ENCODE measurements at places on chromosomes 7 and 10.

DNA sequence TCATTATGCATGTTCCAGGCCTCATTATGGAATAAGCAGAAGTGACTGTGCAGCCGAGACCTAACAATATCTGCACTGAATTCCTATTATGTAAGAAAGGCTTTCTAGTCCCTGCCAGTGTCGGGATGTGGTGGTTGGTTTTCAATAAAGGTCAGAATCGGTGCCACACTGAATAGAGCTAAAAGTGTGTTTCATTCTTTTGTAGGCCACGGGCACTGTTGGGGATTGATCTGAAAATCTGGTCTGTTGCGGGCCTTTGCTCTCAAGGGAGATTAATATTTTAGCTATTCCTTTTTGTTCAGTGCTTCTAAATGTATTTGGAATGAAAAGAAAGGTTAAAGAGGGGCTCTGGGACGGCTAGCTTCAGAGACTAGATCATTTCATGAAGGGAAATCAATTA lies 559.4 kb upstream of the GALNT17 start:
- no peak for DNase-seq
- H3K27me3 ChIP-seq, result no peaks in the 10 kb centered on the region
- H3K36me3 ChIP-seq, result no peaks in the 10 kb centered on the region
- no peak overlapping the region for H3K4me3 ChIP-seq

- H3K27me3 ChIP-seq, result no peaks in the 10 kb centered on the region
- no peak for DNase-seq
- H3K4me3 ChIP-seq, result no peak overlapping the region
- no peak overlapping the region for H3K27ac ChIP-seq
- H3K36me3 ChIP-seq, result no peaks in the 10 kb centered on the region
These were observed 283.0 kb downstream of the ADK start for GRCh38 chr10:74433993-74434392.

- peaks cover 5% of the 10 kb centered on the region for H3K4me1 ChIP-seq
- H3K27ac ChIP-seq, result no peak overlapping the region
- DNase-seq, result no peak
- H3K27me3 ChIP-seq, result no peaks in the 10 kb centered on the region
These were observed 7.4 kb upstream of the FAS start for GRCh38 chr10:88983206-88983605.

DNA sequence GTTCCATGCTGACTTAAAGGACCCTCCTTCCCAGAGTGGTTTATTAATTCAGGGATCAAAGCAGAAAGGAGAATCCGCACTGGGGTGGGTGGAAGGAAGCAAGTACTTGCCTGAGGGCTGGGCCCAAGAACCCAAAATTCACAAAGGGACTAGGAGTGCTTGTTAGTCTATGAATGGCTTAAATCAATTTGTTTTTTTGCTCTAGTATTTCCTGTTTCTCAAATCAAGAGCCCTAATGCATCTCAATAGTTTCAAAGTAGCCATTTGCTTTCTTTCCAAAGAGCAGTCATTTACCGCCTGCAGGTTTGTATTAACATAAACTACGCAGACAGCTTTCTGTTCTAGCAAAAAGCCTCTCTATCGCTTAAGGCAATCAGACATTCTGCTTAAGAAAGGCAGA lies 44.2 kb upstream of the SLC35G1 start:
- H3K36me3 ChIP-seq, result no peaks in the 10 kb centered on the region
- no peaks in the 10 kb centered on the region for H3K27me3 ChIP-seq
- no peaks in the 10 kb centered on the region for H3K4me1 ChIP-seq
- no peak overlapping the region for H3K27ac ChIP-seq
- H3K4me3 ChIP-seq, result no peak overlapping the region

GRCh38 chr10:59234194-59234593 lies 57.8 kb downstream of the PHYHIPL start:
- H3K27me3 ChIP-seq, result no peaks in the 10 kb centered on the region
- H3K27ac ChIP-seq, result no peak overlapping the region
- H3K36me3 ChIP-seq, result no peaks in the 10 kb centered on the region
- no peak for DNase-seq
- no peaks in the 10 kb centered on the region for H3K4me1 ChIP-seq

DNA sequence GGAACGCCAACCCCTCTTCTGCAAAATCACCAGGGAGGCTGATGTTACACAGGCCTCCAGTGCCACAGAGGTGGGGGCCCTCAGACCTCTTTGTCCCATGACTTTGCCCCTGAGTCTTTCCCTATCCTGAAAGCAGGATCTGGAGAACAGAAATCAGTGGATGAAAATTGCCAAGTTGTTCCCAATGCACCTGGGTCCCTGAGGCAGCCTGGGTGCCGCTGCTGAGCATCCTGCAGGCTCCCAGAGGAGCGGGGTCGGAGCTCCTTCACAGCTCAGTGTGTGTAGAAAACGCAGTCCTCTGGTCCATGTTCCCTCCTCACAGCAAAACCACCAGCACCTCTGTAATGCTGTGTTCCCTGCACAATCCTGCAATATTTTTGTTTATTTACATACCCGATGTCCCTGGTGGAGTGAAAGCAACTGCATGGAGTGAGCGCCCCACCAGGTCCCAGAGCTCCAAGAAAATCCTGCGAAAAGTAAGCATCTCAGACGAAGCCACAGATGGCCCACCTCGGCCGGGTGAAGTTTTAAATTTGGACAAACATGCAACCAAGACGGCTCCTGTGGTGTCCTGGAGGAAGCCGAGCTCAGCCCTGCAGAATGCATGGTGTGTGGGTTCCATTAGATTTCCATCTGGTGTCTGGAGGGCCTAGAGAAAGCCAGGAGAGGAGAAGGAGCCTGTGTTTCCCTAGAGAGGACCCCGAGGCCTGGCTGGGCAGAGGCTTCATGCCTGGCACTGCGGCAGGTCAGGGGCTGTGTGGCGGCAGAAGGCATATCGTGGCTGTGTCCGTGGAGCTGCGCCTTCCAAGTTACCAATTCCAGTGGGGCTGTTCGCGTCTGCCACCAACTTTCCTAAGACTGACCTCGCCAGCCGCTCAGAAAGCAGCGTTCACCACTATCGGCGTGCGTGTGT lies 235.2 kb downstream of the WDR37 start:
- H3K36me3 ChIP-seq, result no peaks in the 10 kb centered on the region
- no peak for DNase-seq
- no peak overlapping the region for H3K27ac ChIP-seq
- peaks cover 7% of the 10 kb centered on the region for H3K4me1 ChIP-seq
- no peaks in the 10 kb centered on the region for H3K27me3 ChIP-seq

GRCh38 chr7:135914346-135914745 lies 62.8 kb downstream of the MTPN start:
- no peaks in the 10 kb centered on the region for H3K27me3 ChIP-seq
- no peak overlapping the region for H3K4me3 ChIP-seq
- H3K36me3 ChIP-seq, result no peaks in the 10 kb centered on the region
- peak overlapping the region; percentile 39 for H3K27ac ChIP-seq
- no peaks in the 10 kb centered on the region for H3K4me1 ChIP-seq
- DNase-seq, result no peak

GRCh38 chr7:55431898-55432297 lies 66.8 kb downstream of the LANCL2 start:
- DNase-seq, result no peak
- H3K4me3 ChIP-seq, result no peak overlapping the region
- peaks cover 14% of the 10 kb centered on the region for H3K4me1 ChIP-seq

DNA sequence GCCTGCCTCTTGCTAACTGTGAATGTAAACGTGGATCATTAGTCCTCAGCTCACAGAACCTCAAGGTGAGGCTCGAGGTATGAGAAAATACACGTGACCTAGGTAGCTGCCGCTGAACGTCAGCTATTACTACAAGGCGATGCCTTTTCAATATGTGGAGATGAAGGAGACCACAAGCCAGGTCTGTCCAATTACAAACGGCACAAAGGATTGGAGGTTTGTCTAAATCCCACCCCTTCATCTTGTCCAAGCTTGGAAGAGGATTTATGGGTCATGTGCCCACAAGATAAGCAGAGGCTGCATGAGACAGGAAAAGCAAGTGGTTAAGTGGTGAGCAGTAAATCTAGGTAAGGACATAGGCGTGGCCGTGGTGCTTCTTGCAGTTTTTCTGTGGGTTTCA lies 3.4 kb downstream of the H2BK1 start:
- no peak for DNase-seq
- H3K4me1 ChIP-seq, result peaks cover 10% of the 10 kb centered on the region
- H3K4me3 ChIP-seq, result no peak overlapping the region
- H3K27ac ChIP-seq, result no peak overlapping the region
- no peaks in the 10 kb centered on the region for H3K36me3 ChIP-seq
- H3K27me3 ChIP-seq, result peaks cover 7% of the 10 kb centered on the region

DNA sequence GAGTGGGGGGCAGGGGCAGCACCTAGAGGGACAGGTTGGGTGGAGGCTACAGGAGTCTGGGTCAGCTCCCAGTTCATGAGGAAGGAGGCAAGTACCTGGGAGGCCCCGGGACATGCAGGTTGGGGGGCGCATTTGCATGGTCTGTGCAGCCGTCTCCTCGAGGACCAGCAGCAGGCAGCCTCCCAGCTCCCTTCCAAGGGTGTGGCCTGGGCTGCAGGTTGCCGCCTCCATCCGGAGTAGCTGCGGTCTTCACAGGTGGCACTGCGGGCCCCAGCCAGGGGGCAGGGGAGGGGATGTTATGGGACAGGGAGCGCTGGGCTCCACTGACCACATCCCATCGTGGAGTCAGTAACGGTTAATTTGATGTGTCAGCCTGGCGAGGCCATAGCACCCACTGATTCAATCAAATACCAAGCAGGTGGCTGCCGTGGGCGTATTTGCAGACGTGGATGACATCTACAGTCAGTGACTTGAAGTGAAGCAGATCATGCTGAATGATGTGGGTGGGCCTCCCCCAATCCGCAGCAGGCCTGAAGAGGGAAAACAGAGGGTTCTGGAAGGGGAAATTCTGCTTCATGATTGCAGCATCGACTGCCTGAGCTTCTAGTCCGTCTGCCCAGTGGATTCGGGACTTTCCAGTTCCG lies 81.6 kb downstream of the PRKAG2 start:
- no peak overlapping the region for H3K27ac ChIP-seq
- no peak for DNase-seq
- H3K36me3 ChIP-seq, result no peaks in the 10 kb centered on the region

GRCh38 chr10:15814565-15814964 lies 45.7 kb downstream of the MINDY3 start:
- H3K4me1 ChIP-seq, result peaks cover 12% of the 10 kb centered on the region
- DNase-seq, result no peak

GRCh38 chr7:111390000-111390399 lies 172.3 kb downstream of the IMMP2L start:
- DNase-seq, result no peak
- H3K27ac ChIP-seq, result no peak overlapping the region
- no peaks in the 10 kb centered on the region for H3K27me3 ChIP-seq
- no peak overlapping the region for H3K4me3 ChIP-seq
- peaks cover 4% of the 10 kb centered on the region for H3K4me1 ChIP-seq
- no peaks in the 10 kb centered on the region for H3K36me3 ChIP-seq

DNA sequence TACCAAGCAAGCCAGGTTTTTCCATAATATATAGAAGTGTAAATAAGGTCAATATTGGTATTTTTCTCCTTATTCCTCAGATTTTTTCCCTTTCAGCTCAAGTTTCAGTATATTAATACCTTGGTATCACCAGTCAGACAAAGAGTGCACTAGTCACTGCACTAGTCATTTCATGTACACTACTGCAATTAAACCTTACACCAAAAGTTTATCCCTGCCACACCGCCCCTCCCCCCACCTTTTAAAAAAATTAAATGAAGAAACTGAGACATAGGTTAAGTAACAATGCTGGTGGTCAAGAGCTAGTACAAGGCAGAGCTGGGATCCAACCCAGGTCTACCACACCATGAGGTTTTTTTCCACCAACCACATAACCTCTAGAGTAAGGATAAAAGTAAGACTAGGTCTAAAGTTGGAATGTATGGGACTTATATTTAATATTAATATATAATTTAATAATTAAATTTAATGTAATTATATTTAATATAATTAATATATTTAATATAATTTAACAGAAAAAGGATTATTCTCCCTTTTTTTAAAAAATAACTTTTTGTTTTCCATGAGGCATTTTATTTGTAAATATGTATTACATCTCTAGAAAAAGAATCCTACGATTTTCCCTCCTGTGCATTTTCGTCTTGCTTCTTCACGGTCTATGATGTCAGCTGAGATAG lies 68.5 kb downstream of the NT5C2 start:
- no peaks in the 10 kb centered on the region for H3K27me3 ChIP-seq
- DNase-seq, result no peak
- no peaks in the 10 kb centered on the region for H3K4me1 ChIP-seq
- H3K36me3 ChIP-seq, result peaks cover 2% of the 10 kb centered on the region
- no peak overlapping the region for H3K27ac ChIP-seq
- H3K4me3 ChIP-seq, result no peak overlapping the region

GRCh38 chr7:12409097-12409711 lies 5.5 kb upstream of the VWDE start:
- H3K27ac ChIP-seq, result no peak overlapping the region
- no peaks in the 10 kb centered on the region for H3K27me3 ChIP-seq
- no peak overlapping the region for H3K4me3 ChIP-seq

- H3K27me3 ChIP-seq, result no peaks in the 10 kb centered on the region
- H3K36me3 ChIP-seq, result no peaks in the 10 kb centered on the region
- H3K27ac ChIP-seq, result no peak overlapping the region
- H3K4me1 ChIP-seq, result no peaks in the 10 kb centered on the region
These were observed 149.8 kb upstream of the WNT16 start for GRCh38 chr7:121178869-121179497.

- no peak for DNase-seq
- no peaks in the 10 kb centered on the region for H3K4me1 ChIP-seq
- H3K27me3 ChIP-seq, result no peaks in the 10 kb centered on the region
- H3K36me3 ChIP-seq, result no peaks in the 10 kb centered on the region
These were observed 36.3 kb upstream of the CDK6 start for GRCh38 chr7:92872701-92873100.

DNA sequence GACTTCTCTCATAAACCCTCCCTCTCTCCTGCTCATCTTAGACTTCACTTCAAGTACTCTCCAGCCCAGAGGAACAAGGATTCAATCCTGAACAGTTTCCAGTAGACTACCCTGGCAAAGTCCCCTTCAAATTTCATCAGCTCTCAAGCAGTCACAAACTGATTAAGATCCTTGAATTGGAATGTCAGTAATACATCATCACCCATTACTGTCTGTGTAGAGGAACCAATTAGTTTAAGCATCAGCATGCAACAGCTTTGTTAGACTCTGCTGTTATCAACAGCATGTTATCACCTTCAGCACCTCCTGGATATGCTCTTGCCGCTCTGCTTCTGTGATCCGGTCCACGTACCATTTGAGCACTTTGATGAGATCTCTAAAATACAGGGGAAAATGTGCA lies 307.0 kb upstream of the IMMP2L start:
- no peak overlapping the region for H3K27ac ChIP-seq
- no peak for DNase-seq
- H3K4me3 ChIP-seq, result no peak overlapping the region
- H3K36me3 ChIP-seq, result peaks cover 16% of the 10 kb centered on the region

- H3K27me3 ChIP-seq, result no peaks in the 10 kb centered on the region
- no peaks in the 10 kb centered on the region for H3K36me3 ChIP-seq
- no peak for DNase-seq
These were observed 70.7 kb downstream of the VOPP1 start for GRCh38 chr7:55501611-55502010.

- peaks cover 14% of the 10 kb centered on the region for H3K4me1 ChIP-seq
- no peak for DNase-seq
- peak overlapping the region; percentile 56 for H3K27ac ChIP-seq
- no peak overlapping the region for H3K4me3 ChIP-seq
These were observed 118.6 kb upstream of the BTBD16 start for GRCh38 chr10:122152544-122152943.

GRCh38 chr7:138258197-138258559 lies 181.9 kb downstream of the AKR1D1 start:
- H3K27ac ChIP-seq, result no peak overlapping the region
- no peak overlapping the region for H3K4me3 ChIP-seq
- no peaks in the 10 kb centered on the region for H3K27me3 ChIP-seq
- H3K4me1 ChIP-seq, result no peaks in the 10 kb centered on the region
- H3K36me3 ChIP-seq, result no peaks in the 10 kb centered on the region

- no peak within 1 kb of the TSS for H3K27ac ChIP-seq
- DNase-seq, result peak; percentile 56
- no peaks in the 10 kb centered on the region for H3K27me3 ChIP-seq
- H3K4me3 ChIP-seq, result peak within 1 kb of the TSS; percentile 65
- no peaks in the 10 kb centered on the region for H3K4me1 ChIP-seq
These were observed at the start of gene ZNF365 for GRCh38 chr10:62373995-62374861. ZNF365 (plus strand) TSS chr10:62374369; CDS start chr10:62376194, 1,825 bp downstream.
